Hematopoietic multipotent progenitor cell treated with erythropoietin and hydrocortisone succinate and interleukin-3 and kit ligand, for 8 days (in vitro differentiated cells): ENCODE measurements at places on chromosomes 5 and 9.

GRCh38 chr5:108634617-108635288 is 112.9 kb upstream of the FER start:
- no peak for DNase-seq

DNA sequence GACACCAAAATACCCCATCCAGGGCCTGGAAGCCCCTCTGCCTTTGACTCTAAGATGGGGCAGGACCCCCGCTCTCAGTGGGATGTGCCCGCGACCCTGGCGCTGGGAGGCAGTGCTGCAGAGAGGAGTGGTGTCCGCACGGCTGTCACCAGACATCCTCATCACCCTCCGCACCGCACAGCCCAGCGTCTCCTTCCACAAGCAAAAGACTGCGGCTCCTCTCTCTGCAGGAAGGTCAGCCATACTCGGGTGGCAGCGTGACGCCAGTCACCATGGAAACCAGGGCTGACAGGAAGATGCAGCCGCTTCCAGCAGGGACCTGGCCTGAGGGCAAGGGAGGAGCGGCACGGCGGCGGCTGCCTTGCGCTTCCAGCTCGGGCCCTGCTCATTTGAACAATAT is 17.1 kb upstream of the SLC6A3 start:
- DNase-seq: no peak

DNA sequence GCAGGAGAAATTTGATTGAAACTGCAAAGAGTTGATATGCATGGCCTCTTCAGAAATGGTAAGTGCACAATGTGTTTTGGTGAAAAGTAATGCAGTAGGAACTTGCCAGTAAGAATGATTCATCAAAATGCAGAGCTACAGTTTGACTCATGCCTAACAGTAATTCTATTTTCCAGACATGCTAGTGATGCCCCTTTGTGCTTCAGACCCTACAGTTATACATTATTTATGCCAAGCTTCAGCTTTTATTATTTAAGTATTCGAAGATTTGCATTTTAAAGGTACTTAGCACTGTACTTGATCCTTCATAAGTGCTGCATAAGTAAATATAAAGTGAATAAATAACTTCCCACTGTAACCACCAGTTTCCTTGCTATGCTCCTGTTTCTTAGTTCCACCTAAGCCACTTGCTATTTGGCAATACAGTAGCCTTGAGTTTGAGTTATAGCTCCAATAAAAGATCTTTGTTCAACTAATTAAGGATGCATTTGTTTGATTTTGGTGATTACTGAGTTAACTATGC is 3.6 kb upstream of the SPATA31E1 start:
- DNase-seq: peak; percentile 63

GRCh38 chr5:108345541-108346171 is 36.2 kb downstream of the FBXL17 start:
- DNase-seq: peak; percentile 71

GRCh38 chr9:77563174-77563573 is 84.9 kb downstream of the GNA14 start:
- no peak for DNase-seq

DNA sequence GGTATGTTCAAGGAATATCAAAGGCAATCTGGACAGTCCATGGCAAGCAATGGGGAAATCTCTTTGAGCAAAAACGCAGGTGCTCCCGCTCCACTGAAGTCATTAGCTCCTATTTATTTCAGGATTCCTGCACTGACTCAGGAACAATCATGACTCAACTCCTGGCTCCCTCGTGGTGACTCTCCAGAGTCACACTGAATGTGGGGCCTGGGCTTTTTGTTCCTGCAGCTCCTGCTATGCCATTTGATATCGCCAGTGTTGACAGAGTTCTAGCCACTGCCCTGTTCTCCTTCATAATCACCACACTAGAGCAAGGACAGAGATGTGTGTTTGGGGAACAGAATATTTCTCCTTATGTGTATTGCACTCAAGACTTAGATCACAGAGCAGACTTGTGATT is 187.2 kb upstream of the ZNF462 start:
- no peak for DNase-seq

DNA sequence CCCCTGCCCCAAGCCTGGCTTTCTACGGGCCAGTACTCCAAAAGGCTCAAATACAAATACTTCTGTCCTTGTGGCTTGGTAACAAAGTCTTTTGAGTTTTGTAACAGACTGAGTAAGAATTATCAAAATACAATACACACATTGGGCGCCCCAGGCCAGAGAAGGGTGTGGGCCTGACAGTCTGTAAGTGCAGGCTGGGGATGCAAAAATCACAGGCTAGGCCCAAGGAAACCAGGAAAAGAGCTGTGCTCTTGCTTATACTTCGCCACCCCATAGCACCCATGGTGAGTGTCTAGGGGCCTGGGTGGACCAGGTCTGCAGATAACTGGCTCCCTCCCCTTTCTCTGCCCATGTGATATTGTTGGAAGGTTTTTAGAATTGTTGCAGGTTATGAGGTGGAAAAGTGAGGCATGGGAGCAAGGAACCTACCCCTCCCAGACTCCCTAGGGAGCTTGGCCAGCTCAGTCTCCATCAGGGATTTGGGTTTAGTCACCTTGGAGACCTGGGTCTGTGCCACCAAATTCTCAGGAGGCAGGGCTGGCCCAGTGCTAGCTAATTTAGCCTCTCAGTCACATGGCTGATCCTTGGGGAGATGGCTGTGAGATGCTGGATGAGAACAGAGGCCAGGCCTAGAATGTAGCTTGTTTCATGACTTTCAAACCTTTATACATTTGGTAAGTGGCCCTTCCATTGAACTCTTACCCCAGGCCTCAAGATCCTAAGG is 72.9 kb downstream of the TARS1 start:
- no peak for DNase-seq

DNA sequence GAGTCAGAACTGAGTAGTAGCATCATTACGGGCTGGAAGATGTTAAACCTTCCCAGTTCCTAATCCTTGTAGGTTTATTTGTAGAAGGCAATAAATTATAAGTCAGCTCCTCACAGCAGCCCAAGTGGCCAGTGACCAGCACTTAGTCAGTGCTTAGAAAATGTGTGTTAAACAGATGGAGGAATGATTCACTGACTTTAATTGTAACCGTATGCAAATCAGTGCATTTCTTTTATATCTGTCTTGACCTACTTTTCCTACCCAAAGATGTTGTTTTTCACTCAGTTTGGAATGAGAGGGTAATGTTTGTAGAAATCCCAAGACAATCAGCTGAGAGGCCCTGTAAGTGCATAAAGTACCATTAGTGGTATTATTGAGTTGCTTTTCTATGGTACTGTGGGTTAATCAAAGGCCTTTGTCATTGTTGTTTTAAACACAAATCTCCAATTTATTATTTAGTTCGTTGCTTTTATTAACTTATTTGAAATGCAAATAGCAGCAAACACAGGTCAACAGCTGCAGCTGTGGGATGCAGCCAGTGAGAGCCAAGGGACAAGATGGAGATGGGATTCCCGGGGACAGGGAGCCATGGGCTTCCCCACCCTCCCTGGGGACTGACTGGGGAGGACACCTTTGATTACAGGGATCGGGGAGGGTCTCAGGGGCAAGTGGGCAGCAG is 49.8 kb downstream of the MAP1B start:
- no peak for DNase-seq

DNA sequence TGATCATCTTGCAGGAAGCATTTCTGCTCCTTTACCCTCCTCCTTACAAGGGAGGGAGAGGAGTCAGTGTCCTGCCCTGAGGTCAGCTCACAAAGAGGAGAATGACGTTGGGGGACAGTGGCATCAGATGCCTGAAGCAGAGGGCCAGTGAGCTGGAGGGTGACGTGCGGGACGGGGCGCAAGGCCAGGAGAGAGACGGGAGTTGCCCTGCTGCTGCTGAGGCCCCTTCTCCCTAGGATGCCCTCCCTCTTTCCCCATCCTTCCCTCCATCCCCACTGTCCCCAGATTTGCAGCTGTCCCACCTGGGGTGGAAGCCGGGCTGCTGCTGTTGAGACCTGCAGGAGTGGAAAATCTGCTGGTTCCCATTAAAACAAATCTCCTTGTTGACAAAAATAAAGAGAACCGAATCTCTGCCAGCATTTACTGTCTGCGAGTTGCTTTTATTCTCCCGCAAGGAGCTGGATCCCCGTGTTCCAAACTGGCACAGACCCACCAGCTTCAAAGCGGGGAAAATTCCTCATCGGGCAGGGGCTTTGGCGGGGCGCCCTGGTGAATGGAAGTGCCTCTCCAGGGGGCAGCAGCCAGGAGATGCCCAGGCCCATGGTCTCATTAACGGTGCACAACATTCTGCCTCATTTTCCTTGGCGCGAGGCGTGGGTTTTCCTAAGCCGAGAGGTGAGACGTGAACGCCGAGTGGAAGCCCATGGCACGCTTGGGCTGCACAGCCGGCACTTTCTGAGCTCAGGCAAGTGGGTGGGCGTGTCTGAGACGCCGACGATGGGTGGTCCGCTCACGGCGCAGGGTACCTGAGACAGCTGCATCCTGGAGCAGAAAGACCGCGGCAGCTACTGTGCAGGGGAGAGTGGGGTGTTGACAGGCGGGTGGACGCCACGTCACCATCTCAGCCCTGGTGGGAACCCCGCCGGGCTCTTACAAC is 13.9 kb upstream of the COL5A1 start:
- no peak for DNase-seq

GRCh38 chr9:81431641-81432040 is 257.7 kb downstream of the TLE1 start:
- DNase-seq: no peak

- DNase-seq: no peak
These were observed 352.7 kb upstream of the CD180 start for GRCh38 chr5:67549296-67549618.

DNA sequence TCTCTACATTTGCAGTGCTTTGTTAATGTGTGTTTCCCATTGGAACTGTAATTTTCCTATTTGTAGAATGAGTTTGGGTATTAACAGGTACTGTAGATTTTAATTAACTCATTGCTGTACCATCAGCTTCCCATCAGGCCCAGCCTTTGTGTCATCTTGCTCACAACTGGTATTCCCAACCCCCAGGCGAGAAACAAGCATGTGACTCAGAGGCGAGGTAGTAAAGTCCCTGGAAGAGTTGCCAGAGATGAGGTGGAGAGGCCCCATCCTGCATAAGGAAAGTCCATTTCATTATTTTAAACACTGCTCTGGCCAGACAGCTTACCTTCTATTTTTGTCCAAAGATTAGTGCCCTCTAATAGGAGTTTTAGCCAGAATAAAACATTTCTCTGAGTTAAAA is 29.9 kb downstream of the ADCY2 start:
- DNase-seq: no peak

DNA sequence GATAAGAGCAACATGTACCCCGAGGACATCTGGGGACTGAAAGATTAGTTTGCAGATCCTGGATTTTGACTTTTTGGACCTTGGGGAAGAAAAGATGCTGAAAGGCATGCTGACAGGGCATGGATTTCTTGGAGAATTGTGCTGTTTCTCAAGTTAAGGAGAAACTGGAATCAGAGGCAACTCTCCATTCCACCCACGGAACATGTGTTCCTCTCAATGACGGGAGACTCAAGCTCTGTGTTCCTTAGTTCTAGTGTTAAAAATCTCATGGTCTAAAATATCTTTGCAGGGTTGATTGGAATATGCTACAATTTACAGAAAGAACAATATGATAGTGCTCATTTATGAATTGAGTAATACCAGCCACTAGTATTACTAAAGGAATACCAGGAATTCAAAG is 34.4 kb upstream of the CDH12 start:
- DNase-seq: no peak

- peak; percentile 1 for DNase-seq
These were observed 123.4 kb downstream of the BASP1 start for GRCh38 chr5:17340819-17341218.

DNA sequence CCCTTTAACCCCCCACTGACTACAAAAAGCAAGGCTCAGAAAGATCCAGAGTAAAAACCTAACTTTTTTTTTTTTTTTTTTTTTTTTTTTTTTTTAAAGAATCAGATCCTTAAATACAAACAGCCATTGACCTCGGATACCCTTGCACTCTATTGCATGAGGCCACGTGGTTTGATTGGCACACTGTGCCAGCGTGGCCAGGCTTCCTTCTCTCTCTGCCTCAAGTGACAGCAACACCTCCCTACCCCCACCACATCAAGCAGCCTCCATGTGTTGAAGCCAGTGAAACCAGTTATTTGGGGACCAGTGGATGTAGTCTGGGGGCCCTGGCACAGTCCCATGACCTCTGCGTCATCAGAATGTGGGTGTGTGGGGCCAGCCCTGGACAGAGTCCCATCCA is 71.4 kb downstream of the OTULIN start:
- DNase-seq: no peak

GRCh38 chr9:18185196-18185595 is 288.8 kb upstream of the ADAMTSL1 start:
- DNase-seq: no peak

DNA sequence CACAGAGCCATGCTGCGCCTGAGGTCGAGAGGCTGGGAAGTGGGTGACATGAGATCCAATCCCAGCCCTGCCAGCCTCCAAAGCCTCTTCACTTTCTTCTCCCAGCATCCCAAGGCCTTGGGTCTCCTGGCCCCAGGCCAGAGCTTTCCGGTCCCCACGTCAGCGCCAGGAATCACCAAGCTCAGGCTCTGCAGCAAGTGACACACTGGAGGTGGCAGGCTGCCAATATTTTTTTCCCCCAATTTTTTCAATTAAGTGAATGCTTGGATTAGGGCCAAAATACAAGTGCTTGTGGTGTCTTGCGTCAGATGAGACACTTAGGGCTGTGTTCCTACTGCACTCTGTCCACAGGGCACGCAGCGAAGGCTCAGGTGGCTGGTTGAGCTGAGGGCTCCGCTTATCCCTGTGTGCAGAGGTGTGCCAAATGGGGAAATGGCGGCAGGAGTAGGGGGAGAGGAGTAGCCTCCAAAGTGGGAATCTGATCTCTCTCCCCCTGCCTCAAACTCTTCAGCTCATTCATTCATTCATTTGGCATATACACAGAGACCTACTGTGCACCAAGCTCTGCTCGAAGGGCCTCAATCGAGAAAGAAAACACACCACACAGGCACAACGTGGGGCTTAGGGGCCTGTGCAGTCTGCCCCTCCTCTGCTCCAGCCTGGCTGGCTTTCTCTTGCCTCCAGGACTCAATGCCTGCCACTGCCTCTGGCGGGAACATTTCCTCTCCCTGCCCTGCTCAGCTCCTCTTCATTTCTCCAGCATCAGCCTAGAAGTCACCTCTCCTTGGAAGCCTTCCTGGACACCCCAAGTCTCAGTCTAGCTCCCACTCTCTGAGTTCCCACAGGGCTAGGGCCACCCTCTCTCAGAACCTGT is 16.6 kb downstream of the SH3PXD2B start:
- peak; percentile 57 for DNase-seq

DNA sequence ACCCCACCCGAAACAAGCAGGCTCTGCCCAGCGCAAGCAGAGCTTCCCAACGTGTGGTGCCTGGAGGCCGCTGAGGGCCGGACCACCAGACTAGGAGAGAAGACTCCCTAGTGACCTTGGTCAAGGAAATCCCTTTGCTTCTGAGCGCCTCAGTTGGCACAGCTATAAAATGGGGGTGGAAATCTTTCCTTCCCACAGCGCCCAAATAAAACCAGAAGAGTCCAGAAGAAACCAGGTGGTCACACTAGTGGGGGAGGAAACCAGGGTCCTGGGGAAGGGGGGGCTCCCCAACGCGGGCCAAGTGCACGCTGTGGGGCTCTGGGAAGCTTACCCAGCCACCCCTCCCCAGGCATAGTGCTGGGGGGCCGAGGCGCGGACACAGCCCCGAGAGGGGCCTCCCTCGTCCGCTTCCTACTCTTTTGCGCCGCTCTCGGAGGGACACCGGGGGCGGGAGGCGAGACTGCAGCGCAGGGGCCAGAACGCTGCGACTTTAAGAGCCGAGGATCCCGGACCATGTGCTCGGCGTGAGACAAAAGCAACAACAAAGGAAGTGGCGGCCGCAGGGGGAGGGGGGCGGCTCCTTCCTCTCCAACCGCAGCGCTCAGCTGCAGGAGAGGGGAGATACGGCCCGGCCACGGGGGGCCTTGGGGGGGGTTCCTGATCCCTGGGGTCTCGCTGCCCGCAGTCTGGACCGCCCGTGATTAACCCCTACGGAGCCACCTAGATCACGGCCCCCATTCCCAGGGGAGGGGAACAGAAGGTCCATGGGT is 885 bp downstream of the RNF44 start:
- peak; percentile 76 for DNase-seq
